ENCODE measurements at places on chromosomes 12 and 14.

GRCh38 chr12:126926023-126926594 lies 1340.9 kb upstream of the TMEM132C start:
- no peak for DNase-seq

- no peak for DNase-seq
Observed at GRCh38 chr14:76112889-76113624, 38.7 kb upstream of the GPATCH2L start.

GRCh38 chr12:42945927-42946326 lies 356.4 kb upstream of the PRICKLE1 start:
- DNase-seq: no peak

GRCh38 chr12:68428724-68429501 lies 96.8 kb upstream of the MDM1 start:
- no peak for DNase-seq
